ENCODE measurements at places on chromosomes 3 and 15.
A peak's percentile ranks its signal among the peaks of the same experiment; 100 is the strongest.

- DNase-seq, result no peak
Observed at GRCh38 chr3:57877116-57877515, 121.0 kb downstream of the SLMAP start.

DNA sequence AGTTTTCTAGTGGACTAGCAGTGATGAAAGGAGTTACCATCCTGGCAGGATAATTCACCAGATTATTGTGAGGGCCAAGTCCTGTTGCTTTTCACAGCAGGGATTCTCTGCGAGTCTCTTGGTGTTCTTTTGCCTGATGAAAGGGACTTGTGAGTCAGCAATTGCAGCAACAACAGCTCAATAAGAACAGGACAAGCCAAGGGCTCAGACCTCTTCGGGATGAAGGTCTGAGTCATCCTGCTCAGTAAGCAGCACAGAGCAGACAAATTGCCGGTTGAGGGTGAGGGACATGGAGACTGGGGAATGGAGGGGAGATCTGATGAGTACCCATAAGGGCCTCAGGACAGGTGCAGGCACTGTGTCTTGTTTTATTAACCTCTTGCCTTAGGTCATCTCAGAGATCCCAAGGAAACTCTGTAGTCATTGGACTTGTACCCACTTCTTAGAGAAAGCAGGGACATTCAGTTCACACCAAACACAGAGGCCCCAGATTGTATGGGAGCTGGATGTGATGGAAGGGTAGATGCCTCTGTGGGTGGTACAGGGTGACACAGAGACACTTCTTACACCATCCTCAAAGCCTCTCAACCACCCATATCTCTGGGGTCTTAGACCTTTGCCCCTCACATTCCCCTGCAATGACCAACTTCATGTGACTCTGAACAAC is 173.8 kb upstream of the TLE3 start:
- DNase-seq, result peak; percentile 31

- DNase-seq, result no peak
Observed at GRCh38 chr15:90585863-90586262, 56.1 kb downstream of the CRTC3 start.

DNA sequence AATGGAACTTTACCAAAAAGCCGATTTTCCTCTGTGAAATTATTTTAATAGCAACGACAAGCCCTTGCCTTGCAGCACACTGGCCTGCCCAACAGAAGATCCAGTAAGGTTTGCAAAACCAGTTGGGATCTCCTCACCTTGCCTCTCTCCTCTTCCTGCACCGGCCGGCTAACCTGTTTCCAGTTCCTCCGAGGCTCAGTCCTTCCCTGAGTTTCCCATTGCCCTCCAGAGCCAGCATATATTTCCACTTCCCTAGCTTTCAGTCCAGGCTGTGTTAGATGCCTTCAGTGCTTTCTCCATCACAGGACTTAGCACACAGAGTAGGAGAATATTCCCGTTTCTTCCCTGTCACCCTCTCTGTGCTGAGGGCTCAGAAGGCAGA is 60.3 kb downstream of the NOX5 start:
- no peak for DNase-seq

GRCh38 chr15:76903251-76903681 is 1.9 kb downstream of the SCAPER start:
- no peak for DNase-seq

GRCh38 chr15:26702381-26702780 is 70.5 kb downstream of the GABRB3 start:
- DNase-seq, result no peak

DNA sequence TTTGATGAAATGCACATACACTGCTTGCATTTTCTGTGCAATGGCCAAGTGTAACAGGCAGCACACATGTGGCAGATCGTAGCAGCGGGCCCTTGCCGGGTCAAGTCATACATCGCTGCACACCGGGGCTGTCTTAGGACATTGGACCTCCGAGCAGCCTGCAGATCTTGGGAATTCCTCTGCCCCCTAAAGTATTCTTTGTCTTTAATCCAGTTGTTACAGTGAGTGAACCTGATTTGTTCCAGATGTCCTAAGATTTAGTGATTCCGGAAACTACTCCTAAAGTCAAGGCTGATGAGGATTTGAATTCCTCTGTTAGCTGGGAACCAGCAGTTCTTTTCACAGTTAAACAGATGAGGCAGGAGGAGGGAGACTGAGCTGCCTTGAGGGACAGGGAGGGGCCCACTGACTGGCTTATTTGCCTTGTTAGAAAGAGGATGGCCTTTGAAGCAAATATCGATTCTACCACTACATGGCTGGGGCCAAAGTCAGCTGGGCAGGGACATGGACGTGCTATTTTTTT is 190.7 kb upstream of the CTDSPL start:
- peak; percentile 53 for DNase-seq

GRCh38 chr15:80214910-80215309 is 37.1 kb downstream of the CTXND1 start:
- DNase-seq, result no peak

DNA sequence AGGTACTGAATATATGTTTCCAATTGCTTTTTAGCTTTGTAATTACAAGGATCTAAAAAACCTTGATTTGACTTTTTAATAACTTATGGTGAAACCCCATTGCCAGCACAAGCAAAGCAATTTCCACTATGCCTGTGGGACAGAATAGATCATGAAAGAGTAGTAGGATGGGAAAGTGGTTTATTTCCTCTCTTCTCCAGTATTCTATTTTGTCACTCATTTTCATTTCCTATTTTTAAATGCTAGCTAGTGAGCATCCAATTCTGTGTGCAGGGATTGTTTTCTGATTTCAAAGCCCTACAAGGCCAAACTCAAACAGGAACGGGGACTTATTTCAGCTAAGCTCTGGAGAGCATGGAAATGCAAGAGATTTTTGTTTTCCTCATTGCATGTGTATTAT is 132.0 kb upstream of the TGFBR2 start:
- DNase-seq, result no peak

- DNase-seq, result no peak
Observed at GRCh38 chr15:26453914-26454313, 319.0 kb downstream of the GABRB3 start.

- peak; percentile 26 for DNase-seq
Observed at GRCh38 chr3:4474683-4475490, 7.8 kb upstream of the SUMF1 start.

- DNase-seq, result no peak
Observed at GRCh38 chr3:29331456-29332194, 50.8 kb downstream of the RBMS3 start.

- peak; percentile 75 for DNase-seq
Observed at GRCh38 chr3:61903931-61904657, 342.7 kb downstream of the PTPRG start.

- DNase-seq, result no peak
Observed at GRCh38 chr3:49470714-49471420, 800 bp downstream of the DAG1 start.

GRCh38 chr3:69675786-69676530 is 63.3 kb upstream of the MITF start:
- no peak for DNase-seq

- DNase-seq, result peak; percentile 46
Observed at GRCh38 chr3:62051506-62051905, 321.8 kb downstream of the FEZF2 start.

GRCh38 chr15:99409560-99409959 is 156.2 kb upstream of the MEF2A start:
- no peak for DNase-seq

DNA sequence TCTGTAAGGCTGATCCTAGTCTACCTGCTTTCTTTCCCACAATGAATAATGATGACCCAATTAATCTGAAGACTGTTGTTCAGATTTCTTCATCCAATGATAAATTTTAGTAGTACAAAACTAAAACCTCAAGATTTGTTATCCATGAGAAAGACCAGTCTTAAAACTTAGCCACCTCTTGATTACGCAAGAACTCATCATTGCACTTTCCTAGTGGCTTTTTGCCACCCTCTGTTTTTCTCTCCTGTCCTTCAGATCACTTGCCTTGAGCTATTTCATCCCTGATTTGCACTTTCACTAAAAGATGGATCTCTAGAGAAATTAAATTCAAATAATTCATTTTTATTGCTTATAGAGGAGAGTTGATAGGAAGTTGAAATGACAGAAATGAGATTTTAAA is 142.7 kb upstream of the RBMS3 start:
- no peak for DNase-seq

DNA sequence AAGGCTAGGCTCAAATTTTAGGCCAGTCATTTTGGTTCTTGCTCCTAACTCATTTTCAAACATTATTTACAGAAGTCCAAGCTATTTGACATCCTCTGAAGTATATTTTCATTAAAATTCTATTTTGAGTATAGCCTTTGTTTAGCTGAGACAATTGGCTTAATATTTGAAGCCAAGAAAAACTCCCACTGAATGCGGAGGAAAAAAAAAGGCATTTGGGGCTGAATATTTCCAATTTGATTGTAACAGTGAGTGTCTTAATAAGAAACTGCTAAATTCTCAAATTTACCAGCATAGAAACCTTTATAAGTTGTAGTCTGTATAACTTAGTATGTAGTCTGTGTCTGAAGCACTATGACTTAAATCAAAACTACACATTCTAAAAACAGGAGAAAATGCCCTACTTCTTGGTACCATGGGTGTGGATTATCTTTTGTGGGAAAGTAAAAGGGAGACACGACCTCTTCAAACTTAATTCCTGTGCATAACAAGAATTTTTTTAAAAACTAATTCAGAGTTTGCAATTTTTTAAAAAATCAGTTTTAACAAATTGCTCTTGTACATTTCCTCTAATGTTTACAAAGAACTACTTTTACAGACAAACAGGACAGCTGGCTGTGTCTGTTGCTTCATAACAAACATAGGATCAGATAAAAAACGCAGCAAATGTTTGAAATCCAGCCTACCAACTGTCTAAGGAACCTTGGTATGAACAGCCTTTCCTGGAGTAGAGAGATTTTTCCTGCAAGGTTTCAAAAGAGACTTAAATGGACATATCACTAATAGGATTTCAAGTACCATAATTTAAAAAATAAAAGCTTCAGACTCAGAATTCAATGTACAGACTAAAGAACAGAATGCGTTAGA is 52.7 kb upstream of the LMOD3 start:
- no peak for DNase-seq

GRCh38 chr3:150419076-150419868 is 11.2 kb downstream of the TSC22D2 start:
- no peak for DNase-seq

- DNase-seq, result no peak
Observed at GRCh38 chr3:87793337-87793877, 265.4 kb downstream of the CGGBP1 start.

- no peak for DNase-seq
Observed at GRCh38 chr15:69034352-69034751, 19.9 kb downstream of the NOX5 start.

- DNase-seq, result peak; percentile 39
Observed at GRCh38 chr3:151538456-151539393, 77.9 kb upstream of the IGSF10 start.

DNA sequence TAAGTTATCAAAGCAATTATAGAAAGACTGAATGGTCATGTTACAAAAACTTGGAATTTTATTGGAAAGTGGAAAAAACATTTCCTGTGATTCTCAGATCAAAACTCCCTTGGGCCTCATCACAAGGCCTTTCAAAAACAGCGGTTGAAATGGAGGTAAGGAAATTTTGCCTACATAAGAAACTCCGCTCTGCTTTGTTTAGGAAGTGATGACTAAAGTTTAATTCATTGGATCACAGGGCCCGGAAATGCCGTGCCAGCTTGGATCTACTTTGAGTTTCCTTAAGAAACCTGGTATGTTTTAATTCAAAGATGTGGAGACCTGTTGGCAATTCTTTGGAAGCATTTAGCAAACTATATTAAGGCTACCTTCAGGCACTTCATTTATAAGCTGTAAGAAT is 143.9 kb upstream of the MME start:
- DNase-seq, result no peak

DNA sequence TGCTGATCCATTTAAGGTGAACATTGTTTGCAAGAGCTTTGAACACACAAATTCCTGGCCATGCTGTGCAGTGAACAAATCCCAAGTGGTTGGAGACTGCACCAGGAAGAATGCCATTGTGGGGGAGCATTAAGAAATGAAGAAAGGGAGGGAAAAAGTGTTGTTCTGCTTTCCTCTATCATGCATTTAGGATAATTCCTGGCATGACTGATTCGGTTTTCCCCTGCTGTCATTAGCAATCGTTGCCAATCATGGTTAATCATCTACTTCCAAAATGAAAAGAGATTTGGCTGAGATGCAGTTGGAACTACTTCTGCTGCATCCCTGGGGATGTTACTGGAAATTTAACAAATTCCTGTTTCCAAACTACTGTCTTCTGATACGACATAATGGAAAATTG is 73.7 kb upstream of the ZPLD1 start:
- no peak for DNase-seq

Measured in thyroid gland (tissue), 4 donors.